Spleen (tissue), 13 donors: ENCODE measurements at places on chromosomes 3 and 15. TPM values are rescaled to one million over a fixed set of nuclear protein-coding genes. Genes with fewer than 3 reads are reported as not detected.

Gene GABRB3
- total RNA-seq, result 7.0 TPM

Gene PTPN9
- 24.9 TPM for total RNA-seq

Gene CRBN
- total RNA-seq, result 113 TPM

DNA sequence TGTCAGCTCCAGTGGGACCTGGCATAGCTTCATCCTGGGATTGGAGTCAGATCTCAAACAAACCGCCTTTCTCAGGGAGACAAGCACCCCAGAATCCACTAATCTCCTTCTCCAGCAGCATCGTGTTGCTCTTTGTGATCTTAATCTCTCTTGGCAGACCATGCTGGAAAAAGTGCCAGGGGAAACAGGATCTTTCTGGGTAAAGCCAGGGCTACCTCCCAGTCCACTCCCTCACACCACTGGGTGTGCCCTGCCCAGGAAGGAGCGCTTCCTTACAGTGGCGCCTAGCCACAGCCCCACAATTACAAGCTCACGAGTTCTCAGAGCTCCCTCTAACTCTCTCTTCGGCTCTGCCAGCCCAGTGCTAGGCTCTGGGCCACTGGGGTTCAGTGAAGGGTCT is 32.2 kb downstream of the RPLP1 start:
- no peak overlapping the region for H3K27ac ChIP-seq
- no peak for DNase-seq
- no peaks in the 10 kb centered on the region for H3K36me3 ChIP-seq
- H3K27me3 ChIP-seq, result no peaks in the 10 kb centered on the region
- H3K4me3 ChIP-seq, result no peak overlapping the region
